ENCODE measurements at places on chromosomes 7 and 10.

DNA sequence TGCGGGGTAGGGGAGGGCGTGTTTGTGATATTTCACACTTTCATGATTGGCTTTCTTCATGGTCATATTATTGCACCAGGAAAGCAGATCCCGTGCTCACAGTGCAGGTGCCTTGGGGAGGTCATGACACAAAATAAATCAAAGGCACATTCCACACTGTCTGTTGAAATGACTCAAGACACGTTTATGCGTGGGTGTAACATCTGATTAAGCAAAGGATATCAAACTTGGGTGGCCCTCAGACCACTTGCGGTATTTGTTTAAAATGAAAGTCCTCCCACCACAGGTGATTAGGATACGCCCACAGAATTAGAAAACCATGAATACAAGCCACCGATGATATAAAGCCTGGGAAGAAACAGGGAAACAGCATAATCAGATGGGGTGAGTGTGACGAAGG, 51.1 kb downstream of the SVIL start:
- DNase-seq: no peak

DNA sequence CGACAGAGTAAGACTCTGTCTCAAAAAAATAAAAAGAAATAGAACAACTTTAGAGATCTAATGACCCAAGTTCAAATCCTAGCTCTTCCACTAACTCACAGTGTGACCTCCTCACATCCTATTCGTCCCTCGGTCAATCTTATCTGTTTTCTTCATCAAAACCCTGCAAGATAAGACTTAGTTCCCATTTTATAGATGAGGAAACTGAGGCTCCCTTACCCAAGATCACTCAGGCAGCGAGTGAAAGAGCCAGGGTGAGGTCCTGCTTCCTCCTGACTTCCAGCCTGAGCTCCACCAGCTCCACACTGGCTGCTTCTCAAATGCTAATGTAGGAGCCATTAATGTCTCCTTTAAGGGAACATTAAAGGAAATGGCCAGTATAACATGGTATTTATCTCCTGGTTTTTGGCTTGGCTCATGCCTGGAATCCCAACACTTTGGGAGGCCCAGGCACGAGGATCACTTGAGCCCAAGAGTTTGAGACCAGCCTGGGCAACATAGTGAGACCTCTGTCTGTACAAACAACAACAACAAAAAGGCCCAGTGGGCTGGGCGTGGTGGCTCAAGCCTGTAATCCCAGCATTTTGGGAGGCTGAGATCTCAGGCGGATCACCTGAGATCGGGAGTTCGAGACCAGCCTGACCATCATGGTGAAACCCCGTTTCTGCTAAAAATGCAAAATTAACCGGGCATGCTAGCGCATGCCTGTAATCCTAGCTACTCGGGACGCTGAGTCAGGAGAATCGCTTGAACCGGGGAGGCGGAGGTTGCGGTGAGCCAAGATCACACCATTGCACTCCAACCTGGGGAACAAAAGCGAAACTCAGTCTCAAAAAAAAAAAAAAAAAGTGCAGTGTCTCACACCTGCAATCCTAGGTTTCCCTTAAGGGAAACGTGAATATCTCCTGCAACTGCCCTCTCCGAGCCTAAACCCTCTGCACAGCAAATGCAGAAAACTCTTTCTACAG, 3.4 kb upstream of the RHBDD2 start:
- DNase-seq: no peak

GRCh38 chr7:16129431-16130110, 291.8 kb downstream of the CRPPA start:
- no peak for DNase-seq

- no peak for DNase-seq
Measured at GRCh38 chr7:129914536-129915272, 38.1 kb downstream of the UBE2H start.

- peak; percentile 49 for DNase-seq
Measured at GRCh38 chr7:28759475-28759971, 198.6 kb downstream of the TRIL start.

GRCh38 chr10:110218632-110219031, 11.2 kb downstream of the MXI1 start:
- no peak for DNase-seq

GRCh38 chr10:102735065-102735562, 8.6 kb upstream of the WBP1L start:
- no peak for DNase-seq

DNA sequence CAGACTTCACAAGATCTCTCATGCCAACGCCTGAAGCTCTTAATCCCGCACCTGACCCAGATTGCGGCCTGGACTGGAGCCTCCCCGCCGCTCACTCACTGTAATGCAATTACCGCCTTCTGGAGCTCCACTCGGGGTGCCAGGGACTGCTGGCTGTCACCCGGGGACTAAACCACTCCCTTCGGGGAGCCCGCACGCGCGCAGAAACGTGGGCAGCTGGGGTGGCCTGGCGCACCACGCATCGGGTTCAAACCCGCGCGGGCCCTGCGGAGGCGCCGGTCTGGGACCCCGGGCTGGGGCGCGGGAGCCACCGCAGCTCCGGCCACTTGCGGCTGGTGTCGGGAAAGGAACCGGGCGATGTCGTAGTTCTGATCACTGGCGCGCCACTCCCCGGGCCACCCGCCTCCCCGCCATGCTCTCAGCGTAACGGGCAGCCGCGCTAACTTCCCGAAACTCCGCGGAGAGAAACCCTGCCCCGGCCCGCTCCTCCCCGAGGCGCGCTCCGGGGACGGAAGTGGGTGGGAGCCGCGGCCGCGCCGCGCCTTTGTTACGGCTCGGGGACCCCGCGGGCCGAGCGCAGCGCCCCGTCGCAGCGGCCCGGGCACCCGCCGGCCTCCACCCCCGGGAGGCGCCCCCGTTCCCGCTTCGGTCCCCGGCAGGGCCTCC, 100.3 kb upstream of the SVIL start:
- peak; percentile 96 for DNase-seq

- peak; percentile 70 for DNase-seq
Measured at GRCh38 chr7:92835261-92835850, 1.0 kb downstream of the CDK6 start.

GRCh38 chr10:23110722-23111516, 15.5 kb downstream of the MSRB2 start:
- DNase-seq: no peak

DNA sequence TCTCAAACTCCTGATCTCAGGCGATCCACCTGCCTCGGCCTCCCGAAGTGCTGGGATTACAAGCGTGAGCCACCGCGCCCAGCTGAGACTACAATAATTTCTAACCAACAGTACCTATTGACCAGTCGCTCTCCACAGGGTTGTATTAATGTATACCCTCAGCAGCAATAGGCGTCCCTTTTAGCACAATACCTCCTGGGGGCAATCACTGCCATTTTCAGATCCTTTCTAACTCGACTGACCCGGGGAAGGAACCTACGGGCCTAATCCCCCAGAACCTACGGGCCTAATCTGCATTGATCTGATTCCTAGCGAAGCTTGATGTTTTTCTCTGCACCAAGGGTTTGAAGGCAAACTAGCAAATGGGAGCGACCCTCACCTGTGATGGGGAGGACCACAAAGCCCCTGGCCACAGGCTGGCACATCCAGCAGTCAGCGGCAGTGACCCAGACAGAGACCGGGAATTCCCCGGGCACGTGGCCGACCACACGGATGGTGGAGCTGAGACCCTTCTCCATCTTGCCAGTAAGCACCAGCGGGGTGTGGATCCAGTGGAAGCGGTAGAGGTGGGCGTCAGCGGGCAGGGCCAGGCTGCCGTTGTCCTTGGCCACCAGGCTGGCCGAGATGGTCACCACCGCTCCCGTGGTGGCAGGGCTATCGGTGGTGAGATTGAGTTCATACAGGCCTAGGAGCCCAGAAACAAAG, 6.9 kb downstream of the TMEM130 start:
- no peak for DNase-seq

DNA sequence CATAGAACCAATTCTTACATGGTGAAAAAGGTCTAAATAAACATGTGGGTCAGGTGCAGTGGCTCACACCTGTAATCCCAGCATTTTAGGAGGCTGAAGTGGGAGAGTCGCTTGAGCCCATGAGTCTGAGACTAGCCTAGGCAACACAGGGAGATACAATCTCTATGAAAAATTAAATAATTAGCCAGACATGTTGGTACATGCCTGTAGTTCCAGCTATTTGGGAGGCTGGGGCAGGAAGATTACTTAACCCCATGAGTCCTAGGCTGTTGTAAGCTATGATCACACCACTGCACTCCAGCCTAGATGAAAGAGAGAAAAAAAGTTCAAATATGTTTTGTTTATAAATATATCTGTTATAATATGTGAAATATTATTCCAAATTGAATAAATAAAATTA, 643.6 kb downstream of the IPMK start:
- no peak for DNase-seq

GRCh38 chr10:77887631-77888355, 38.8 kb downstream of the DLG5 start:
- no peak for DNase-seq

GRCh38 chr7:96973986-96974385, 31.4 kb upstream of the DLX6 start:
- no peak for DNase-seq

GRCh38 chr7:22640269-22640668, 86.7 kb upstream of the IL6 start:
- no peak for DNase-seq

DNA sequence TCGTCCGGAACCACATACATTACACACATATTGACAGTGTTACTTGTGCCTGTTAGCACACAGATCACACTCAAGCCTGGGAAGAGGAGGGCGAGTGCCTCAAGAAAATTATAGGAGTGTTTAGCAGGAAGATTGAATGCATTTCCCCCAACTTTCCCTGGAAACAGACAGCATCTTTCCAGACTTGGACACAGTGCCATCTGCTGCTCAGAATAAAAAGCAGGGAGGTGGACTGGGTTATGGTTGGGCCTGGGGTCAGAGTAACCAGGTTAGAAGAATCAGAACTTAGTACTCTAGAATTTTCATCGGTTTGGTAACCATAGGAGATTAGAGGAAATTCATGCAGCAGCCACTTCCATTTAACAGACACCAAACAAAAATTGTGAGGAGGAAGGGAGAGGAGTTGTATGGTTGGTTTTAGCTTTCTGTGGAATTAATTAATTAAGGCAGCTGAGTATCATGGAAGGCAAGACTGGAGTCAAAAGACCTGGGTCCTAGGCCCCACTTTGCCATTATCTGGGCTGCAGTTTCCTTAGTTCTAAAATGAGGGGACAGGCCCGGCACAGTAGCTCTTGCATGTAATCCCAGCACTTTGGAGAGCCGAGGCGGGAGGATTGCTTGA, 43.4 kb upstream of the OPTN start:
- peak; percentile 7 for DNase-seq

DNA sequence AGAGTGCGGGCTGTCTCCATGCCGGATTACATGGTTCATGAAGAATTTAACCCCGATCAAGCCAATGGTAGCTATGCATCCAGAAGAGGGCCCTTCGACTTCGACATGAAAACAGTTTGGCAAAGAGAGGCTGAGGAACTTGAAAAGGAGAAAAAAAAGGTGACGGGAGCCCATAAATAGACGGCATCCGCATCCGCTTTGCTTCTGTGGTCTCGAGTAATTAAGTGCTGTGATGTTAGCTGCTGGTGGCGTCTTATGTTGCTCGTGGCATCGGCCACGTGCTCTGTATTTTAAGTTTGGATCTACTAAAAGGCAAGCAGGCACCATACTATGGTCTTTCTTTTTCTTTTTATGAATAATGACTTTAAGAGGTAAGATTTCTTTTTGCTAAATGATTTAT, 11.1 kb downstream of the C7orf57 start:
- DNase-seq: no peak

GRCh38 chr7:3805151-3805550, 504.1 kb downstream of the SDK1 start:
- DNase-seq: no peak

GRCh38 chr7:5383314-5384098, 40.1 kb downstream of the TNRC18 start:
- DNase-seq: no peak

- no peak for DNase-seq
Measured at GRCh38 chr7:129525225-129525862, 23.0 kb downstream of the SMKR1 start.

GRCh38 chr7:100573691-100574361, at the start of gene SAP25:
SAP25 (minus strand) TSS chr7:100573900; CDS start chr7:100573742, 158 bp downstream.
- no peak for DNase-seq

GRCh38 chr10:71836596-71836974, 14.5 kb downstream of the PSAP start:
- DNase-seq: no peak

DNA sequence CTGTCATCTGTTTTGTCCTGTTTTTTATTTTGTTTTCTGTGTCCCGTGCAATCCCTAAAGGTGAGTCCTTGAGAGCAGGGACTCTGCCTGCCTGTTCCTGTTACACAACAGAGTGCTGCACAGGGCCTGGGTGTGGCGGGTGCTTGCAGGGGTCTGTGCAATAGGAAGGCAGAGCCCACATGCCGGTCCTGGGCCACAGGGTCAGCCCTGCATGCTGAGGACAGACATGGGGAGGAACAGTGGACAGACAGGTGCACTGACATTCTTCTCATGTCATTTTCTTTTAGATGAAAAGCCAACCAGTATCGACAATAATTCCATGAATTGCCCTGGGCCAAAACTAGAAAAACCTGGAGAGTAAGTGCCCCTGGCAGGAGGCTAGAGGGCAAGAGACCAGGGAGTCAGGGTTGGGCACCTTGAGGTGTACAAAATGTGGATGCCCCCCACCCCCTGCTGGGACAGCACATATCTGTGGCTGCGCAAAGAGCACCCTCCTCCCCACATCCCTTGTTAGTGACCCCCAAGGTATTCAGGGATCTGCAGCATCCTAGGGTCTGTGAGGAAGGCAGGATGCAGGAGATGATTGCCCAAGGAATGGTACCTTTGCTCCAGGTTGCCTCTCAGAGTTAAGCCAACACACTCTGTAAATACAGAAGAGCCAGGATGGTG, 19.9 kb downstream of the ANTXRL start:
- peak; percentile 18 for DNase-seq

DNA sequence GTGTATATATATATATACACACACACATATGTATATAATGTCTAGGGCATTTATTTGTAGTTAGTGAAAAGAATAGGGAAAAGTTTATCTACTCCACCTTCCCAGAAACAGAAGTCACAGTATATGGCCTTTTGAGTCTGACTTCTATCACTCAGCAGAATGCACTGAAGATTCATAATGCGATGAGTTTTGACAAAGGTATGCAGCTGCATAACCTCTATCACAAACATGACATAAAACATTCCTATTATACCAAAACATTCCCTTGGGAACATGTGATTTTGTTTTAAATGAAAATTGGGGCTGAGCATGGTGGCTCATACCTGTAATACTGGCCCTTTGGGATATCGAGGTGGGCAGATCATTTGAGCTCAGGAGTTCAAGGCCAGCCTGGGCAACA, 137.3 kb upstream of the EEPD1 start:
- no peak for DNase-seq

GRCh38 chr10:130941886-130942285, 369.6 kb downstream of the TCERG1L start:
- no peak for DNase-seq

- DNase-seq: no peak
Measured at GRCh38 chr10:123884351-123884906, 7.2 kb downstream of the CPXM2 start.

- no peak for DNase-seq
Measured at GRCh38 chr7:153027210-153027609, 267.7 kb downstream of the ACTR3B start.

GRCh38 chr10:62778125-62778524, 26.4 kb upstream of the ADO start:
- no peak for DNase-seq

Measured in left lung (tissue), 14 donors.